Adrenal gland (tissue), 19 donors: ENCODE measurements at places on chromosomes 6 and 20. TPM values are rescaled to one million over a fixed set of nuclear protein-coding genes. Genes with fewer than 3 reads are reported as not detected.
A peak's percentile ranks its signal among the peaks of the same experiment; 100 is the strongest.

GRCh38 chr6:33759887-33760629, 13.4 kb upstream of the IP6K3 start:
- DNase-seq: no peak

PSORS1C2 gene
- not detected for total RNA-seq

GRCh38 chr20:44910690-44911262, 916 bp downstream of the PABPC1L start:
- no peak for DNase-seq

EEF1A2 gene
- total RNA-seq: 178 TPM

DNA sequence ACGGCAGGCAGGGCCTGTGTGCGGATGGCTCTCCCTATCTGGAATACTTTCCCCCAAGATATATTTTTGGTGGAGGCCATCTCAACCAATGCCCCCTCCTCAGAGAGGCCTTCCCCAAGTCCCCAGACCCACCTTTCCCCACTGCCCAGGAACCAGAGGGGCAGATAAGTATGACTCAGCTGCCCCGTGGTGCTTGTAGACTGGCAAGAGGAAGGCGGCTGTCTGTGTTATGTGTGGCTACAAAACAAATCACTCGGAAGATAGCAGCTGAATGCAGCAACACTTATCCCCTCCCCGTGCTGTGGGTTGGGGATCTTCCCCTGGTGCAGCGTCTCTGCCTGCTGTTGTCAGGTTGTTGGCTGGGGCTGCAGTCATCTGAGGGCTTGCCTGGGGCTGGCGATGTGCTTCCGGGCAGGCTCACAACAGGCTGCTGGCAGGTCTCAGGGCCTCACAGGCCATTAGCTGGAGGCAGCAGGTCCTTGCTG, 7.1 kb downstream of the NPEPL1 start:
- peak; percentile 8 for DNase-seq

GRCh38 chr6:157584036-157584435, 203.0 kb downstream of the ZDHHC14 start:
- DNase-seq: no peak

DNA sequence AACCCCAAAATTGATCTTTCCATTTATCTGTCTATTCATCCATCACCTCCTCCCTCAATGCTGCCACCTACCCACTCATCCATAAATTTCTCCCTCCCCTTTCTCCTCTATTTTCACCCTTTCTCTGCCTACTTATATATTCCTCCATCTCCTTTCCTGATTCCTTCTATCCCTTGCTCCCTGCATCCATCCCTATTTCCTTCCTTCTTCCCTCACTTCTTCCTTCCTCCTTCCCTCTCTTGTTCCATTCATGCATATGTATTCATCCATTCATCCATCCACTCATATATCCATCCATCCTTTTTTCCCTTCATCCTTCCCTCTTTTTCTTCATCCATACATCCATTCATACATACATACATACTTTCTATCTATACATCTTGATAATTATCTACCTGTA, 76.3 kb upstream of the GGTLC1 start:
- no peak for DNase-seq
